Stimulated activated CD8-positive, alpha-beta memory T cell treated with anti-CD3 and anti-CD28 coated beads, Interleukin-4, amount 100 ng/mL, for 4 hours (primary cell): ENCODE measurements at places on chromosomes 11 and 22.

DNA sequence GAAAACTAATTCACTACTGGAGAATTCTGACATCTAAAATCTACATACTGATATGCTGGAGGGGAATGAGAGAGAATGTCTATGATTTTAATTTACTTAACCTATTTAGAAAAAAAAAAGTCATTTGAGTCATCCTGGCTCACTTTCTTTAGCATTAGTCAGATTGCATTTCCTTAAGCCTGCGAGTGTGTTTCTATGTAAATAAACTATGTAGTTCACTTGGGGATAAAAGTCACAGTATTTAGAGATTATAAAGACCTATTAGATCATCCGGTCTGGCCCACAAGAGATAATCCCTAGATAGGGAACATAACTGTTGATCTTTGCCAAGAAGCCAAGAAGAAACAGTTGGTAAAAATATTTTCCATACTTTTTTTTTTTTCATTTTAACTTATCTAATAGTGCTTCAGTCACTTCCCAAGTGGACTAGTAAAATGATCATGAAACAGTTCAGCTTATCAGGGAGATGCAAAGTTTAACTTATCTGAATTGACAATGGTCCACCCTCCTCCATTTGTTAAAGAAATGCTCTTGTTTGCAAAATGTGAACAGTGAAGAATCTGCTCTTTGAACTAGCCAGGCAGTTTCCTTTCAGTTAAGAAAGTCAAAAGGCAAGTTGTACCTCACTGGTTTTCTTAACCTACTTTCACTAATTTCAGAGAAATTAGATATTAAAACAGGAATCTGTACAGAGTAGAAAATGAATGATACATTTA, 21.2 kb upstream of the BLID start:
- no peak for DNase-seq

- no peak for DNase-seq
Observed at GRCh38 chr22:40345271-40345670, 1.0 kb upstream of the ADSL start.

DNA sequence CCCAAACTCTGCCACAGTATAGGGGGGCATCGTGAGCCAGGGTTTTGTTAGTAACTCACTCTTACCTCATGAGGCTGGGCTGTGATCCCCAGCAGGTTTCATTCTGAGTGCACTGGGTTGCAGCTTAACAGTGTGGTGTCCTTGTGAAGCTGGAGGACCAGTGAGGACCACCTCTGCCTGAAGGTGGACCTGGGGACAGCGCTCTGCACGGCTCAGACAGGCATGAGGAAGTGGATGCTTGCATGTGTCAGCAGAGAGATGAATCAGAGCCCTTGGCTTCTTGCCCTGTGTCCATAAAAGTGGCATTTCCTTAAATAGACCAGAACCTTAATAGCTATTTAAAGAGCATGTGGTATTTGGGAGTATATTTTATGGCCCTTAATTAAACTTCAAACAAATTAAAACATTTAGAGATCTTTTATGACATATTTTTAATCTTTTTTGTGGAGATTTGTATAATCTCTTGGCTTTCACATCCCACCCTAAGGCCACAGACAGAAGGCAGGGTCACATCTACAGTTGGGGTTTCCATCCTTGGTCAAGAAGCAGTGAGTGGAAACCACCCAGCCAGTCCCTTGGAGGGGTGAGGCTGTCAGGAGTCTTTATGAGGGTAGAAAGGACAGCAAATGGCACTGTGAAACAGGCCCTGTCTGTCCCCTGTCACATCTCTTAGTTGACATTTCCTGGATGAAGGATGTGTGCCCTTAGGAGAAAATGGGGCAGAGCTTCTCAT, 24.8 kb upstream of the ADORA2A start:
- DNase-seq: no peak

GRCh38 chr11:5564259-5565019, 16.1 kb upstream of the OR52H1 start:
- DNase-seq: no peak

DNA sequence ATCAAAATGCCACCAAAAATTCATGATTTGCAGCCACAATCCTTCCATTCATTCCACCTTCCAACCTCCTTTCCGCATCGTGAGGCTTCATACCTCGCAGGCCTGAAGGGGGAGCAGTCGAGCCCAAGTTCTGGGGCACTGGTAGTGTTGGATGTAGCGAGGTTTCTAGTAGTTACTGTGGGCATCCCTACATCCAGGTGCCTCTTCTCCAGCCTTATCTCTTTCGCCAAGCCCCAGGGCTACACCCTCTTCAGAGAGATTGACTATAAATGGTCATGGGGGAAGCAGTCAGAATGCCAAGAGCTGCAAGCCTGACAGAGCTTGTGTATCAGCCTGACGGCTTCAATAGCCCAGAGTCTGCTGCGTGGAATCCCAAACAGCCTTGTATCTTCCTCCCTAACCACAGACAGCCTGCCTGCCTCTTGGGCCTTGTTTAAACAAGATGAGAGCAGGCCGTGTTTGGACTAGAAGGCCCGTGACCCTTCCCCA, 28.9 kb downstream of the CLMP start:
- DNase-seq: no peak

DNA sequence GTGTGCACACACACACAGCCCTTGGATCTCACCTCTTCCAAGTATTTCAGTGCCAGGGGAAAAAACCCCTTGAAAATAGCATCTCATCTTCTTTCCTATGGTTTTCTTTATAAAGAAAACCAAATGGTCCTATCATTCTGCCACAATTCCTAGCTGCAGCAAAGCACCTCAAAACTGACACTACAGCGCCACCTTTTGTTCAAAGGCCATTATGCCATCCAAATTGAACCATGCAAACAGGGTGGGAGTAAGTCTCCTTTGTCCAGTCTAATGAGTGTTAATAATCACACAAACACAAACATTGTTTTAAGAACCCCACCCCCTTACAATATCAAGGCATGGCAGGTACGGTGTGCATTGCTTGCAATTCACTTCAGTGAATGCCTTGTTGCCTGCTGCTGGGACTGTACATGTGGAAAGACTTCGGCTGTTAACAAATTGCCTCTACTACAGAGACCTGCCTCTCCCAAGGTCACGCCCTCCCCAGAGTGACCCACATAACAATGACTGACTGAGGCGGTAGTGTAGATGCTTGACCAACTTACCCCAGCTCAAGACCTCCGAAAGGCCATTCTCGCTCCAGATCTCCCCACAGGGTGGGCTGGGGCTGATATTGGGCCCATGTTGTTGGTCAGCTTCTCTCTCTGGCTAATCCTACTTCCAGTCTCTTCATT, 31.7 kb downstream of the FAM181B start:
- DNase-seq: no peak

GRCh38 chr11:120401506-120401905, 65.3 kb downstream of the ARHGEF12 start:
- DNase-seq: no peak
